Left lung (tissue), 14 donors: ENCODE measurements at places on chromosomes 12 and 14. TPM values are rescaled to one million over a fixed set of nuclear protein-coding genes. Genes with fewer than 3 reads are reported as not detected.

The GNB3 gene
- 5.4 TPM for polyA plus RNA-seq

The SLCO1B1 gene
- not detected for polyA plus RNA-seq

The TMCC3 gene
- 7.0 TPM for polyA plus RNA-seq

The COX14 gene
- polyA plus RNA-seq: 30.5 TPM

The SLC22A17 gene
- 36.5 TPM for polyA plus RNA-seq

The KLRD1 gene
- polyA plus RNA-seq: 1.6 TPM

DNA sequence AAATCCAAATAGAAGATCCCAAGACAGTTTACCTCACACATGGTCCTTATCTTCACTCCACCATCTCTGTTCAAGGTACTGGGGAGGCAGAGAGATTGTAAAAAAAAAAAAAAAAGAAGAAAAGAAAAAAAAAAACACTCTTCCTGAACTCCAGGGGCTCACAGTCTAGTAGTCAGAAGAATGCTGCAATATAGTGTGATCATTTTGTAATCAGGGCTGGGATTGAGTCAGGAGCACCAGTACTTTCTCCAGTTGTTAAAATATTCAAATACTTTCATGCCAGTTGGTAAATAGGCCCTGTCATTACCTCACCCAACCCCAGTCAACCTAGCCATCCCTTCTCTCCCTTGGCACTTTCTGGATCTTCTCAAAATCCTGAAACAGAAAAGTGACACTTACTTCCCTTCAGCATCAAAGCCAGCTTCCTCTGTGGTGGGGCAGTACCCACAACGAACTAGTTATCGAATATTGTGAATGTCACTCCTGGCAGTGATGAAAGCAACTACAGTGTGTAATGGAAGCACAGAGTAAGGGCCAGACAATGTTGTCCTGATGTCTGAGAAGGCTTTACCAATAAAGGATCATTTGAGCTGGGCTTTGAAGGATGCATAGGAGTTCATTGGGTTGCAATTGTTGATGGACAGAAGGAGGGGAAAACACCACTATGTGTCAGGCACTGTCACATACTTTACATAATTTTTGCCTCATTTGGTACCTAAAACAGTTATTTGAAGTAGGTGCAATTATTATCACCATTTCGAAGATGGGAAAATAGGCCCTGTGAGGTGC lies 44.3 kb upstream of the HSPB8 start:
- no peak for DNase-seq

DNA sequence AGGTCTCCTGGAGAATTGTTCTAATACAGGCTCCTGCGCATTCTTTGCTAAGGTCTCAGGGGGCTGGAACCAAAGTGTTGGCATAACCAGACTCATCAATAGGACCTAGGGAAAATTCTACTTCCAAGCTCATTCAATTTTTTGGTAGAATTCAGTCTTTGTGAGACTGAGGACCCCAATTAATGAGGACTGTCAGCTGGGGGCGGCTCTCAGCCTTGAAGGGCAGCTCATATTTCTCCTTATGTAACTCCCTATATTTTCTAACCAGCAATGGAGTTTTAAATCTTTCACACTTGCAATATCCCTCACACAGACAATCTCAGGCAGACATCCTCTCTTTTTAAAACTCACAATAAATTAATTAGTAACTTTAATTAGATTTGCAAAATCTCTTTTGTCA lies 476.4 kb upstream of the LRFN5 start:
- no peak for DNase-seq

DNA sequence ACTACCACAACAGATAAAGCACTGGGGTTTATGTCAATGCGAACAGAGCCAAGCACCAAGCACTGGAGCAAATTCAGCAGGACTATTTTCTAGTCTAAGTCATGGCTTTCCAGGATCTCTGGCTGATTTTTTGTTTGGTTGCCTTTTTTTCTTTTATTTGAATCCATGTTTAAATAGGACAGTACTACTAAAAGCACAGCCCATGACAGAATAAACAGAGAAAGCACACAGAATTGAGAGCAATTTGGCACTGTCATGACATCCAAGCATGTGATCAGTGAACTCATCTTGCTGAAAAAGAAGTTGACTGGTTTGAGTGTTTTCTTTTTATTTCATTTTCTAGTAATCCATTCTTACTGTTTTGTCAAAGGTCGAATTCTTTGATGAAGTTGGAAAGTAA lies 23.1 kb upstream of the RERG start:
- no peak for DNase-seq

DNA sequence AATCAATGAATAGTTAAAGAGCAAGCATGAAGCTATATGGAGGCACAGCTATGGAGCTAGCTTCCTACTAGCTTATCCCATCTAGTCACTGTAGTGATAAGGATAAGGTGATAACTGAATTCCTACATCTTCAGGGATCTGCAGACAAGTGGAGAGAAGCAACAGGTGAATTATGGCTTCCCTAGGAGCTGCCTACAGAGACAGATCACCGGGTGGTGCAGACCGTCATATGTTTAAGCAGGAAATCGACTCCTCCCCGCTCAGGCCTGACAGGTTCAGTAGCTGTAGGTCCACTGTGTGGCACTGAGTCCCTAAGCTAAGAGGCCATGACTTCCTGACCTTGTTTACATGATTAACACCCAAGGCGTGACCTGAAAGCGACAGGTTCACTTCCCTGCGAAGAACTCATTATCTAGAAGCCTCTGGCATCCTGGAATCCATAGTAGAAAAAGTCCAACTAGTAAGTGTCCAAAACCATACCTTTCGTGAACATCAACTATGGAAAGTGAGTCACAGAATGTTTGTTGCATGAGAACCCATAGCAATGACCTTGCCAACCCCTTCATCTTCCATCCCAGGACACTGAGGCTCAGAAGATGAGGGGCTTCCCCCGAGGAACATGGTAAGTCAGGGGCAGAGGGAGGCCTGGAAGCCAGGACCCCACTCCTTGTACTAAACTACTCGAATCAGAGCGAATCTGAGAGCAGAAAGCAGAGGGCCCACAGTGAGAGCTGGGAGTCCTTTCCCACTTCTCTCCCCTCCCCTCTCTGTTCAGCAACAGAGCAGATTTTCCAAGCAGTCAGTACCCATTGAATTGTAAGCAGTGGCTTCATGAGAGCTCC lies 75.4 kb upstream of the CCND2 start:
- no peak for DNase-seq

DNA sequence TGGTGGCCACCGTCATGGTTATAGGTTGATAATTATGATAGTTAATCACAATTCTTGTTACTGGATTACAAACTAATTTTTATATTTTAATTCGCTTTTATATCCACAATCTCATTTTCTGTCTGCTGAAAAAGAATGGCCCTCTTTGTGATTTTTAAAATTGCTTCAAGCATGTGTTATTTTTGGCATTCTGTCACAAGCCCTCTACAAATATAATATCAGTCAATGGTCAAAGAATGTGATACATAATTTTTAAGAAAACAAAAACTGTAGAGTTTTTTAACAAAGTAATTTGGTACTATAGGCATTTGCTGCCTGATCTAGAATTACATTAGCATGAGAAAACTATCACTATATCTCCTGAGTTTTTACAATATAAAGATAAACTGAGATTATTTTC lies 352.0 kb upstream of the TMTC1 start:
- DNase-seq: no peak

DNA sequence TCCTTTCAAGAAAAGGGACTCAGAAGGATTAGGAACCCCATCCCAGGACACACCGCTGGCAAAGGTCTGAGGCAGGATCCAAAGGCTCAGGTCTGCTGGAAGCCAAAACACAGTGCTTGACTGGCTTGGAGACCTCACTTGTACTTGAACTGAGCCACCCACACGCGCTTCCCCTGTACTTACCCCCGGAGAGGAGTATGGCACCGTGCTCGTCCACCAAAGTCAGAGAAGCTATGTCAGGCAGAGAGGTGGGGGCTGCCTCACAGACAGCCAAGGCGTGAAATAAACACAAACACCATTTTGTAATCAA lies 11.1 kb upstream of the SELPLG start:
- no peak for DNase-seq

GRCh38 chr12:119576118-119576810 lies 17.3 kb upstream of the TMEM233 start:
- DNase-seq: no peak

- DNase-seq: no peak
Measured at GRCh38 chr12:45988264-45988663, 2.1 kb downstream of the SCAF11 start.

GRCh38 chr14:99258876-99259726 lies 12.9 kb downstream of the BCL11B start:
- DNase-seq: no peak

- no peak for DNase-seq
Measured at GRCh38 chr14:94382099-94382715, 6.2 kb downstream of the SERPINA1 start.

DNA sequence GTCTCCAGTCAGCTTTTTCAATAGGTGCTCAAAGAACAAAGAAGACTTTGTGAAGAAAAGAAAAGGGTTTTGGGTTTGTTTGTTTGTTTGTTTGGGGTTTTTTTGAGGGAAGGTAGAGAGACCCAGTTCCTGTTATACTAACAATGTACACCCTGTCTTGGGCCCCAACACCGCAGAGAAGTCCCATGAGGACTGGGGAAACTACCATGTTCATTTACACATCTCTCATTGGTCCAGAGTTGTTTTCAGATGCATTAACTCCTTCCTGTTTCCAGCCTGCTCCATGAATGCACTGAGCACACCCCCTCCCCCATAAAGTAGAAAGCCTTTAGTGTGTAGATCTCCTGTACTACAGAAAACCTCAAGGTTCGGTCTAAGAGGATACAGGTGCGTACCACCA lies 51.1 kb upstream of the SLC8A3 start:
- no peak for DNase-seq

DNA sequence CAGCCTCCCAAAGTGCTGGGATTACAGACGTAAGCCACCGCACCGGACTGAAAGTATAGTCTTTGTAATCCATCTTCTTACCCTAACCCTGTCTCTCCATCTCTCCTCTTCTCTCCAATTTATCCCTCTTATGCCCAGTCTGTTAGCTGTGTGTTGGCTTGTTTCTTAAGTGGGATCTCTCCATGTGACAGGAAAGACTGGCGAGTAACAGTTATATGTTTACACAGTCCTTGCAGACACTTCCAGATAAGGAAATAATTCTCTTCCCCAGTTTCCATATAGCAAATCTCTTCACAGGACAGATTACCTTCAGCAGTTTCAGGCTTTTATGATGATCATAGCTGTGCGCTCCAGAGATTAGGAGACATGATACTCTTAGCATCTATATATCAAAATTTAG lies 16.0 kb upstream of the DIP2B start:
- DNase-seq: no peak

DNA sequence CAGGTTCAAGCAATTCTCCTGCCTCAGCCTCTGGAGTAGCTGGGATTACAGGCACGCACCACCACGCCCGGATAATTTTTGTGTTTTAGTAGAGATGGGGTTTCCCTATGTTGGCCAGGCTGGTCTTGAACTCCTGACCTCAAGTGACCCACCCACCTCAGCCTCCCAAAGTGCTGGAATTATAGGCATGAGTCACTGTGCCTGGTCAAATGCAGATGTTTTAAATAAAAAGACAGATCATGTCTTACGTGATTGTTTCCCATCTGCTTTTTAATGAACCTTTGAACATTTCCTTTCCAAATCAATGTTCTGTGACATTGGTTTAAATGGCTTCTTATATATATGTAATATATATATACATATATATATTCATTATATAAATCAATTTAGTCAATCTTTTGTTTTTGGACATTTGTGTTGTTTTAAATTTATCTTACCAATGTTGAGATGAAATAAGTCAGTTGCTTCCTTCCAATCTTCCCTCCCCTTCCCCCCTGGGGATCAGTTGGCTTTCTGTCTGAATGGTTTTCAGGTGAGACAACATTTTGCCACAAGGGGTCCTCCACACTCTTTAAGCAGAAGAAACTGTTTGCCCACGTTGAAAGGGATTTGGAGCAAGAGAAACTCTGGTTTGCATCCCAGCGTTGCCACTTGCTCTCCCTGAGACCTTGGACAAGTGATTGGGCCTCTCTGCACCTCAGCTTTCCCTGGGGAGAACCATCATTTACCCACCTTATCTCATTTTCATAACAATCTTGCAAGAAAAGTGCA lies 47.6 kb upstream of the RBM19 start:
- DNase-seq: peak; percentile 6

DNA sequence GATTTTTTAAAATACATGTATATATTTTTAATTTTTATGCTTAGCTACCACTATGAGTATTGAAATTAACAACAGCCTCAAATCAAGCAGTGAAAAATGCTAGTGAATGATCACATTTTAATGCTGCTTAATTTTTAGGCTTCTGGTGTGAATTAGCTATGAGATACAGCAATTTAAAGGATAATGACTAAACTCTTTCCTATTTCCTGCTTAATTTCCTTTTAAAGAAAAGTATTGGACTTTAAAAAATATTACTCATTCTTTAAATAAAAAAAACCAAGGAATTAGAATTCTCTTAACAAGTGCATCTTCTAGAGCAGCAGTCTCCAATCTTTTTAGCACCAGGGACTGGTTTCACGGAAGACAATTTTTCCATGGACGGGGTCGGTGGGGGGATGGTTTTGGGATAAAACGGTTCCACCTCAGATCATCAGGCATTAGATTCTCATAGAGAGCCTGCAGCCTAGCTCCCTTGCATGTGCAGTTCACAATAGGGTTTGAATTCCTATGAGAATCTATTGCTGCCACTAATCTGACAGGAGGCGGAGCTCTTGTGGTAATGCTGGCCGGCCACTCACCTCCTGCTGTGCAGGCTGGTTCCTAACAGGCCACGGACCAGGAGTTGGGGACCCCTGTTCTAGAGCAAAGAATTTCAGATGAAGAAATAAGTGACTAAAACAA lies 18.6 kb upstream of the NTN4 start:
- DNase-seq: no peak

DNA sequence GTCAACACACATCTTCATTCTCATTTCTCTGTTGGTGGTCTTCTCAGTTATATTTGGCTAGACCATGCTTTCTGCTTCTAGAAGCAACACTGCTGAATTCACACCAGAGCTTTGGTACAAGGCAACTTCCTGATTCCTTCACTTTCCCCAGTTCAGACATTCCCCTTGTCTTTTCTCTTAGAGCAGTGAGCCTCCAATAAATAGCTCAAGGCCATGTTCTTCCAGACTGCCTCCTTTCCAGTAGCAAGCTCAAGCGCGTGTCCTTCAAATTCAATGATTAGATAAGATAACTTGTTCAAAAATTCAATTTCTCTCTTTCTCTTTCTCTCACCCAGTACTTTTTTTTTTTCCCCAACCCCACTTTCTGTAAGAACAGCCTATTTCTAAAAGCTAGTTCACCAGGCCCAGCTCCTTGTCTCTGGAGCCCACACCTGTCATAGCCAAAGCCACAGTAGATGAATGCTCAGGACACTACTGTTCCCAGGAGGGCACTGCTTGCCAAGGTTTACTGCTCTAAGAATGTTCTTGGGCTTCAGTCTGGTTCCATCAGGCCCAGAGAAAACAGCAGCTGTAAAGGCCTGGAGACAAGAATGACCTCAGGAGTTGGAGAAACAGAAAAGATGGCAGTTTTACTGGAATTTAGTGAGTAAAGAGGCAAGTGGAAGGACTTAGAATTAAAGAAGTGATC lies 17.7 kb downstream of the TBK1 start:
- DNase-seq: no peak

GRCh38 chr14:90105756-90106155 lies 44.0 kb downstream of the KCNK13 start:
- DNase-seq: no peak
